ENCODE measurements at places on chromosomes 6 and 20.

DNA sequence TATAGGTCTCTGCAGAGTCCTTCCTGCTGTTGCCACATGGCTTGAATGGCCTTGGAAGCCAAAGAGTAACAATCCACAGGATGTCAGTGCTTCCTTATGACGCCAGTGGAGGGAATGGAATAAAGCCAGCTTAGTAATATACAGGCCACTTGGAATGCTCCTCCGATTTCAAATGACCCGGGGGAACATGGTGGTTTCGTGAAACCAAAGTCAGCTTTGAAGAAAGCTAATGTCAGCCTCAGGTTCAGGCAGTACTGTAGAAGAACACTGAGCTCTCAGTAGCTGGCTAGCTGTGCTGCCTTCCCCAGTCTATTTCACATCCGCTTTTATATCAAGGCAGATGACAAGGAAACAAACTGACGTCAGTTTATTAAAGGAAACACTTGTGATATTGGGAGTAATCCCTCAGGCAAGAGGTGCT is 189.1 kb downstream of the DTNBP1 start:
- DNase-seq, result no peak

- no peak for DNase-seq
Measured at GRCh38 chr6:108074057-108074358, 533 bp downstream of the OSTM1 start.

GRCh38 chr6:33896391-33897188 is 92.8 kb upstream of the MLN start:
- DNase-seq, result no peak

DNA sequence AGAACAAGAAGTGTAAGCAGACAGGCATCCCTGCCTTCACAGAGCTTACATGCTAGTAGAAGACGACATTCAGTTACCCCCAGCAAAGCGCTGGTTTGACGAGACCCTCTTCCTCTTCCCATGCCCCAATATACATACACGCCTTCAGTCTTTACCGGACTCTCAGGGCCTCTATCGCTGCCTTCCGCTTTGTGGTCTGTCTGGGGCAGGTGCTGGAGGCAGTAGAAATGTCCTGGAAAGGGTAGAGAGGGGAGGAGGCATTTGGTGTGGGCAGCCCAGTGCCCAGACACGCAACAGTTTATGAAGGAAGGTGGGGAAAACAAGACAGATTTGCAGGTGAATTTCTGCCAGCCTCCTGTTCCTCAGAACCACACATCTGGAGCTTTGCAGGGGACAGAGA is 6.0 kb downstream of the SMPD2 start:
- no peak for DNase-seq

- DNase-seq, result no peak
Measured at GRCh38 chr6:32761072-32761471, 2.3 kb downstream of the HLA-DQB2 start.

DNA sequence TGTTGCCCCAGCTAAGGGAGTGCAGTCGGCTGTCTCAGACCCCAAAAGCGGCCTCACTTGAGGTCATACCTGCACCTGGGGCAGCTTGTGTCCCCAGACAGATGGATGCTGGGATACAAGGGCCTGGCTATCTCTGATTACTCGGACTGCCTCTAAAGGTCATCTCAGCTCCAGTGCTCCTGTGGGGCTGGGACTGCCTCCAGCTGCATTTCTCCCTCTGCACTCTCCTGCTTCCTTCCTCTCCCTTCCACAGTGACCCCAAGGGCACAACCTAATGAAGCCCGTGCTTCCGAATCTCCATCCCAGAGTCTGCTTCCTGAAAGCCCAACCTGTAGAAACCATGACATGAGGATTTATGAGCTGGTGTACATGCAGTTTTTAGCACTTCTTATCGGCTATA is 22.8 kb upstream of the OCSTAMP start:
- DNase-seq, result no peak

DNA sequence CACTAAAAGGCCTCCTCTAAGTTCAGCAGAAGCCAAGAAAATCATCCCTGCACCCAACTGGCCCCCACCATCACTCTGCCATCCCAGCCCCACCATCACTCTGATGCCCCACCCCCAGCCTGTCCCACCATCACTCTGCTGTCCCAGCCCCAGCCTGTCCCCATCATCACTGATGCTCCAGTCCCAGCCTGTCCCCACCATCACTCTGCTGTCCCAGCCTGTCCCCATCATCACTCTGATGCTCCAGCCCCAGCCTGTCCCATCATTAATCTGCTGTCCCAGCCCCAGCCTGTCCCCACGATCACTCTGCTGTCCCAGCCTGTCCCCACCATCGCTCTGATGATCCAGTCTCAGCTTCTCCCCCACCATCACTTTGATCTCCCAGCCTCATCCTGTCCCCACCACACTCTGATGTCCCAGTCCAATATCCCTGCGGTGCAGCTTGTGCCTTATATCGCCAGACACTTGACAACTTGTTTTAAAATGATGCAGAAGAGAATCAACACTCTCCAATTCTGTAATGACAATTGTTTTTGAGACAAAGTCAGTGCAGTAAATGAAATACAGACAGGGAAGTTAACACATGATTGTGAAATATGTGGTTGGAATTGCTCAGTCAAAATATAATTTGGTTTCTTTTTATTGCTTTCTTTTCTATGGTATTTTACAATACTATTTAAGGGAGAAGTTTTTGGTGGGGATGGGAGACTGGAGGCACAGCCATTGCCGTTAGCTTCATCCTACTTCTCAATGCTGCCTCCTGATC is 100.8 kb downstream of the TNFAIP3 start:
- DNase-seq, result no peak
